ENCODE measurements at places on chromosomes 6 and 20.

GRCh38 chr6:22091424-22091948 is 205.3 kb downstream of the PRL start:
- no peak for DNase-seq

- DNase-seq = no peak
Measured at GRCh38 chr6:138689849-138690248, 83.7 kb upstream of the CCDC28A start.

GRCh38 chr20:2331901-2332565 is 36.2 kb downstream of the TGM3 start:
- no peak for DNase-seq

DNA sequence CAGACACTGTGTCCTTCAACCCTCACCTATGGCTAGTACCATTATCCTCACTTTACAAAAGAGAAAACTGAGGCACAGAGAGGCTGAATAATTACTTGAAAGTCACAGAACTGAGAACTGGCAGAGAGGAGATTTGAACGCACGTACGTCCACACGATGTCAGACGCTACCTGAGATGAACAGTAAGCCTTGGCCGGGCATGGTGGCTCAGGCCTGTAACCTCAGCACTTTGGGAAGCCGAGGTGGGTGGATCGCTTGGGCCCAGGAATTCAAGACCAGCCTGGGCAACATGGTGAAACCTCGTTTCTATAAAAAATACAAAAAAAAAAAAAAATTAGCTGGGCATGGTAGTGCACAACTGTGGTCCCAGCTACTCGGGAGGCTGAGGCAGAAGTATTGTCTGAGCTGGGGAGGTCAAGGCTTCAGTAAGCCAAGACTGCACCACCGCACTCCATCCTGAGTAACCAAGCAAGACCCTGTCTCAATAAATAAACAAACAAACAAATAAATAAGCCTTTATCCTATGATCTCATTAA is 20.5 kb downstream of the GMDS start:
- no peak for DNase-seq

DNA sequence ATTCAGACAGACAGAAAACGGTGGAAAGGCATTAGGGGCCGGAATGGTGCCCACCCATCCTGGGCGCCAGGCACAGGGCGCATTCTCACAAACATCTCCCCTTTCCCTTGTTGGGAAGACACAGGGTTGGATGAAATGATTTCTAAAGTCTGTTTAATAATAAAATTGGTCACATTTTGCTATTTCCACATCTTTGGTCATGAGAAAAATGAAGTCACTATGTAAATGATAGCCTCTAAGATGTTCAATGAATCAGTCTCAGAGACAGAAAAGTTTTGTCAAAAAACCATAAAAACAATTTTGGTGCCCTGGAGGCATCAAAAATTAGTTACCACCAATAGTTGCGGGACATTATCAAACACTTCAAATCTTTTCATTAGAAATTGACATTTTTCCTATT is 40.7 kb downstream of the PRR18 start:
- no peak for DNase-seq

DNA sequence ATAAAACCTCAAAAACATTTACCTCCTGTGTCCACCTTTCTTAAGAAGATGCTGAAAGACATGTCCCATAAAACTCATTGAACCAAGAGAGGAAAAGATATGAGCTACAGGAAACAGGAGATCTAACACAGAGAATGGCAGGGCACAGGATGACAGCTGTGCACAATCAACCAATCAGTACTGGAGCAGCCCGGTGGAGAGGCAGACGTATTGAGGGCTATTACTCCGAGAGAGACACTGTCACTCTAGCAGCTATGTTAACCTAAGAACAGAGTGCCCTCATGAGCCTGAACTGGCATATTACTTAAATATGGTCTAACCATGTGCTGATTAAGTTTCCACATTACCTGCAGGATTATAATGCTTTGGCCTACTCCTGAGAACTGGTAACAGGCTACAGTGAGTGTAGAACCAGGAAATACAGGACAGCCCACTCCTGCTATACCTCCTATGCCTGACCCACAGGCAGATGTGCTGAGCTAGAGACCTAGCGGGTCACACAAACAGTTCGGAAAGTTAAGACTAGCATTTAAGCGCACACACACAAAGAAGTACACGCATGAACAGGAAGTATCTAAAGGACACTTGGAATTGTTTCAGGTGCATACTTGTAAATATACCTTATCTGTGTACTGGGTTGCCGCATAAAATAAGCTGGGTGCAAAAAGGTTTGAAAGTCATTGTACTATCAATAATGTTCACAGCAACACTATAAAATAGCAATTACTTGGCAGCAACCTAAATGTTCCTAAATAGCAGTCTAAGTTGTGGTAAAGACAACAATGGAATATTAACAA is 199.3 kb upstream of the SHLD1 start:
- no peak for DNase-seq

GRCh38 chr6:43465948-43466347 is 10.6 kb upstream of the DLK2 start:
- no peak for DNase-seq

- no peak for DNase-seq
Measured at GRCh38 chr6:35084041-35084491, 57.1 kb downstream of the TCP11 start.

DNA sequence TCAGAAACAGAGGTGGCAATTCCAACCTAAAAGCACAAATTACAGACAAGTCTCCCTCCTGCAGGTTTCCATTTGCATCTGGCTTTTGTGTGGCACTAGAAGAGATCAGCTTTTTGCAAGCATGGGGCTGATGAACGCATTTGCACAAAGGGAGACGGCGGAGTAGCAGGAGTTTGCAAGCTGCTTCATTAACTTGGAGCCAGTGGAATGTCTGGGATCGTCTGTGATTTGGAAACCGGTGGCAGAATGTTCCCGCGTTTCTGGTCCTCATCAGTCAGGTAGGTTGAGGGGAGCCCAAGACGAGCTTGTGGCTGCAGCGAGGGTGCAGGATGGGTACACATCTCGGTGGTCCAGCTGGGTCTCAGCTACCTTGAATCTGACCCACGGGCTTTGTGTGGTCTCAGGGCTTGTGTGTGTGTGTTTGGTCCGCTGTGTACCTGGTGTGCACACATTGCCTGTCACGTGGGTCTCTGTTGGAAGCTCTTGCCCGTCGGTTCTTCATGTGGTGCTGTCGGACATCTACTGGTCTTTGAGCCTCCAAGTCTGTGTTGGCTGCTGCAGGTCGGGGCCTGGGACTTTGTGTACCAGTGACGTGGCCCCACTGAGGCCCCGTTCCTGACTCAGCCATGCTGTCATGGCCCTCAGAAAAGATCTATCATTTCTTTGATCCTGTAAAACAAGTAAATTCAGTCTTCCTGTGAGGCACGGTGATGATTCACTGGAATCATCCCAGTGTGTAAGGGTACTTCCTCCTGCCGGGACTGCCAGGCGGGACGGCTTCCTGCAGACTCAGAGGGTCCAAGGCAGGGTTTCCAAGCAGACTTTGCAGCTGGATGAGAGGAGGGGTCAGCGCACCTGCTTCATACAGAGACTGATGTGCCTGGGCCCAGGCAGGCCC is 12.4 kb upstream of the MYT1 start:
- DNase-seq = no peak
